Cortex of kidney (tissue), 1 donor: ENCODE measurements at places on chromosomes 2 and 18.

- no peak for DNase-seq
These were observed at the start of gene KCNS3 for GRCh38 chr2:17878281-17879136. Gene KCNS3 (plus strand): TSS chr2:17878667. CDS start chr2:17931009, 52,342 bp downstream.

DNA sequence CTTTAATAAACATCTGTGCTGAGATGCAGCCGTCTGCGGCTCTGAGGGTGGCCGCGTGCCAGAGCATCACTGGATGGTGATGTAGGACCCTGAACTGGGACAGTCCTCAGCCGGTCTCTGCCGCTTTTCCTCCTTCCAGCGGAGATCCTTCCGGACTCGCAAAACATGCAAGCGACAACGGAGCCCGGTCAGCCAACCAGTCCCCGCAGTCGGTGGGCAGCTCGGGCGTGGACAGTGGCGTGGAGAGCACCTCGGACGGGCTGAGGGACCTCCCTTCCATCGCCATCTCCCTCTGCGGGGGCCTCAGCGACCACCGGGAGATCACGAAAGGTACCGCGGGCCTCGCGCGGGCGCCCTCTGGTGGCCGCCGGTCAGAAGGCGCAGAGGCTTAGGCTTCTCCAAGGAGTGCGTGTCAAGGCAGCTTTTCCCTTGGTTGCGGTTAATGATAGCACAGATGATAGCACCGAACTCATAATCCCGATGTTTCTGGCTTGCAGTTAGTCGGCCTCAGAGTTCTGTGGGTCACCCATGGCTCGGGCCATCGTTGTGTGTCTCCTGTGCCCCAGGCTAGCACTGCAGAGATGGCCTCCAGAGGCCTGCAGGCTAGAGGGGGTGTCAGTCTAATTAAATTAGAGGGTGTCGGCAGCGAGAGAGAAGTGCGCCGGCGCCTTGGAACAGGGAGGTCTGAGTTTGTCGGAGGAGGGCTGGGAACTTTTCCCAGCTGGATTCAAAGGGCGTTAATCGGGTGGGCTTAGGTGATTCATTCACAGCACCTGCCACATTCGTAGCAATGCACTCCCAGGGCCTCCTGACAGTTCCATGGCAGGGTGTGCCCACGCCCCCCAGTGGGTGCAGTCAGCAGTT, 38.5 kb downstream of the LPIN1 start:
- no peak for DNase-seq

- no peak for DNase-seq
These were observed 103.8 kb upstream of the ALKAL2 start for GRCh38 chr2:391696-392095.

GRCh38 chr2:160288324-160288723, 88.3 kb upstream of the ITGB6 start:
- no peak for DNase-seq

DNA sequence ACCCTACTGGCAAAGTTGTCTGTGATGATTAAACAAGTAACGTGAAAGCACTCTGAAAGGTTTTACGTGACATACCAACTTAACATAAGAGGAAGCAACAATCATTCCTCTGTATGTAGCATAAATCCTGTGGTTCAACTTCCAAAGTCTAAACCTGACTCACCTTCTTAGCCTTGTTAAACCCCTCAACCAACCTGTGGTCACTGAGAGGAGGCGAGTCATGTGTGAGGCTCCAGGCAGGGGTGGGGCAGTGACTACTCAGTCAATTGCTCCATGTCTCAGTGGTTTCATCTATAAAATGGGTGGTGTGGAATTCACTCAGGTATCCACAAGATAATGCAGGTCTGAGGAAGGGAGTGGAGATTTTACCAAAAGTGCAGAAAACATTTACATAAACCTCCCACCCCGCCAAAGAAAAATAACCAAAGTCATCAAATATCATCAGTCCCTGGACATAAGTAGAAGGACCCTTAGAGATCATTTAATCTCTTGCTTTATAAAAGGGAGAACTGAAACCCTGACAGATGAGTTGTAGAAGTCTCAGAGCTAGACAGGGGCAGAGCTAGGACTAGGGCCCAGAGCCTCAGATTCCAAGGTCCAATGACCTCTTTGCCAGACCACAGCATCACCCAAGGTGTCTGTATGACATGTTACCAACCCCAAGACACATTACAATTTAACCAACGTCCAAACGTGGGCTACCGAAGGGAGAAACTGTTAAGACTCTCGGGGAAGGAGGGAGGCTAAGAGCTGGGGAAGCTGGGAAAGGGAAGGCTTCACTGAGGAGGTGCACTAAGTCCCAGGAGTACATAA, 3.7 kb upstream of the PCBP1 start:
- DNase-seq = no peak
